Gastroesophageal sphincter (tissue), 4 donors: ENCODE measurements at places on chromosomes 12 and 14. TPM values are rescaled to one million over a fixed set of nuclear protein-coding genes. Genes with fewer than 3 reads are reported as not detected.

- no peak for ATAC-seq
These were observed 20.1 kb downstream of the CGRRF1 start for GRCh38 chr14:54529811-54530210.

GRCh38 chr12:109818905-109819500 lies 14.2 kb downstream of the TRPV4 start:
- ATAC-seq = no peak

DNA sequence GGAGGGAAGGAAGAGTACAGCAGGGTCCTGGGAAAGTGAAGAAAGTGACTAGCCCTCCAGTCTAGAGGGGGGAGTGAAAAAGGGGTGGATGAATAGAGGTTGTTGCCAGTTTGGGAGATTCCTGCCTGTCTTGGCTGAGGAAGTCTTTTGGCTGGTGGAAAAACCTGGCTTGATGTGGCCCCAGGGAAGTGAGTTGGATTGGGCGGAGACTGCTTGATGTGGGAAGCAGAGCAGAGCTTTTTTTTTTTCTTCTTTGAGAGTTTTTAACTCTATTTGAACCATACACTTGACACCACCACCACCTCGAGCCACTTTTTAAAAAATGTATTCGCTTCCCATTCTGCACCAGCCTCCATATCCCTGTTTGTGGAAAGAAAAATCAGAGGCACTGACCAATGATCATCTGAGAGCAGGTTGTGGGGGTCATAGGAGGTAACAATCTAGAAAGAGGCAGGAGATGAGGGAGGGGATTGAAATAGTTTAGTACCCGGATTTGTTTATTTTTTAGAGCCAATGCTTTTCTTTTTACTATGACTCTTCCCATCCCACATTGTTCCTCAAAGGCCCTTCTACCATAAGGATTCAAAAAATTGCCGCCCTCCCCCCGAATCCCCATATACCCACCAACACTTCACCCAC lies 690 bp upstream of the DTX3 start:
- ATAC-seq = peak; percentile 86

GRCh38 chr12:81039231-81039630 lies 38.6 kb upstream of the ACSS3 start:
- ATAC-seq = no peak

DNA sequence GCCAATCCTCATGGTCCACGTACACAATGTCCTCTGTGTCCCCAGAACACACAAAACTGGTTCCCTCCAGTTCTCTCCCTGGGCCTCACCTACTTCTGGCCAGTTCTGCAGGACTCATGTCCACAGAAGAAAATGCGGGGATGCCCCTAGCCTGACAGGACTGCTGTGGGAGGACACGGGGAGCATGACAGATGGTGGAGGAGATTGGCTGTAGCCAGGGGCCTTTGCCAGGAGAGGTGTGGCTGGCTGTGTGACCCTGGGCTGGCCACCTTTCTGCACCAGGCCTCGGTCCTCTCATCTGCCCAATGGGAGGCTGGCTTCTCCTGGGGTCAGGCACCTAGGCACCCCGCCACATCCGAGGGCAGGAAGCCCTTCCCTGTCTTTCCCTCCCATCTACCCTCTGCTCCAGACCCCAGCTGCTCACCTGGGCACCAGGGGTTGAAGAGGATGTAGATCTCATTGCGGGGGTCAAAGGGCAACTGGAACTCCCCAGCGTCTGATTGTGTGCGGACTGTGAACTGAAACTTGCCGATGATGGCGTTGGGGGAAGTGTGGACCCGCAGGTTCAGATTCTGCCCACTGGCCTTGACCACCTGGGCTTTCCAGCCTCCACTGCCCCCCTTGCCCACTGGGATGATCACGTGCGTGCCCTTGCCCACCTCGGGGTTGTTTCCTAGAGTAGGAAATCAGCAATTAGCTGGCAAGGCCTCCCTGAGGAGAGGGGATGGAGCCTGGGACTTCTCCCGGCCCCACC lies 2.8 kb downstream of the TGM1 start:
- ATAC-seq = no peak

- ATAC-seq = no peak
These were observed 48.8 kb downstream of the NINJ2 start for GRCh38 chr12:614411-614970.

- ATAC-seq = no peak
These were observed 257.7 kb downstream of the NAV3 start for GRCh38 chr12:78088391-78088832.

- ATAC-seq = no peak
These were observed 942 bp downstream of the SYT1 start for GRCh38 chr12:78865516-78865915.

DNA sequence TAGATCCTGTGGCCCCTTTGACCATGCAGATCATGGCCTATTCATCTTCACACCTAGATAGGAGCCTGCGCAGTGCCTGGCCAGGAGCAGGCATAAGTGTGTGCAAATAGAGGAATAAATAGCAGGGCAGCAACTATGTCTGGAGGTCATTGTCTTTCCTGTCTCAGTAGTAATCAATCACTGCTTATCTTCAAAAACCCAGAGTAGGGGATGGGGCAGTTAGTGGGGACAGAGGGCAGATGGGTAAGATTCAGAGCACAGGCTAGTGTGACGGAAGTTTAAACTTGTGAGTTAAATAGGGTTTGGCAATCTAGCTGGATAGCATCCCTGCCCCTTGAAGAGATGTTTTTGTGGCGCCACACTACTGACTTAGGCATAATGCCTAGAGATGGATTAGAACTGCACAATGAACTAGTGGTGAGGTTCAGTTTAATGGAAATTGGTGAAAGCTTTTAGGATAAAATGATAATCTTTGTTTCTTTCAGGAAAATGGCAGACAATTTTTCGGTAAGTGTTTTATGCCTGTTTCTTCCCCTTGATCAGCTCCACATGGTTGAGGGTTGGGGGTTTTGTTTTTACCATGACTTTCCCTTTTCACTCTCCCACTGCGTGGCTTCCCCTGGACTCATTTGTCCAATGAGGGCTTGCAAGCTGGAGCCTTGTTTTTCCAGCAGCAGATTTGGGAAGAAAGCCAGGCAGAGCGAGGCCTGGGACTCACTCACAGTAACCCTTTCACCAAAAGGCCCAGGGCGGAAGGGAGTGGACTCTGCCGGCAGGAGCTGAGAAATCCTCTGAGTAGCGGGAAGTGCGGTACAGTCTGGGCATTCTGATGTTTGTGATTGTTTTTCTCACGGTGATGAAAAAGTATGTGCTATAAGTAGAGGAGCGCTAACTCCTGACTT lies 8.1 kb downstream of the LGALS3 start:
- ATAC-seq = peak; percentile 76

GRCh38 chr12:29025937-29026336 lies 123.1 kb upstream of the FAR2 start:
- no peak for ATAC-seq

- no peak for ATAC-seq
These were observed 70.0 kb upstream of the SRSF5 start for GRCh38 chr14:69696633-69697557.

- no peak for ATAC-seq
These were observed 494.3 kb upstream of the FOXG1 start for GRCh38 chr14:28272270-28272669.

DNA sequence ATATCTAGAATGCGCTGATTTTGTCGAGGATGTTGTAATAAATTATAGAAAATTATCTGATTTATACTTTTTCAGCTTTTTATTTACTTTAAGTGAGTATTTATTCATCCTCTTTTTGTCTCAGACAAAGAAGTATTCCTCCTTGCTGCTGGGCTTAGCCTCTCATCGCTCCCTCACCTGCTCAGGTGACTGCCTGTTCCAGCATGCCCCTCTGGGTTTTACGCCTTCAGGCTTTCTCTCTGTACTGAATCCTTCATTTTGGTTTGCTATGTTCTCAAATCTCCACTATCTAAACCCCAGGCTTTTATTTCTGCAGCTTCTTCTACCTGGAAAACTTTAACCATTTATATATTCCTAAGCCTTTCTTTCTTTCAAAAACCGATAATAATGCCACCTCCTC lies 1650.9 kb upstream of the SEL1L start:
- ATAC-seq = no peak

The RTL1 gene
- total RNA-seq = not detected

The MUCL1 gene
- not detected for total RNA-seq

The ESPL1 gene
- total RNA-seq = 1.0 TPM

The TMEM233 gene
- total RNA-seq = 0.57 TPM

The PDE3A gene
- total RNA-seq = 194 TPM

The MGAT4C gene
- 0.73 TPM for total RNA-seq
